Muscle of arm (tissue), 14 donors: ENCODE measurements at places on chromosomes 4 and X. TPM values are rescaled to one million over a fixed set of nuclear protein-coding genes. Genes with fewer than 3 reads are reported as not detected.

DNA sequence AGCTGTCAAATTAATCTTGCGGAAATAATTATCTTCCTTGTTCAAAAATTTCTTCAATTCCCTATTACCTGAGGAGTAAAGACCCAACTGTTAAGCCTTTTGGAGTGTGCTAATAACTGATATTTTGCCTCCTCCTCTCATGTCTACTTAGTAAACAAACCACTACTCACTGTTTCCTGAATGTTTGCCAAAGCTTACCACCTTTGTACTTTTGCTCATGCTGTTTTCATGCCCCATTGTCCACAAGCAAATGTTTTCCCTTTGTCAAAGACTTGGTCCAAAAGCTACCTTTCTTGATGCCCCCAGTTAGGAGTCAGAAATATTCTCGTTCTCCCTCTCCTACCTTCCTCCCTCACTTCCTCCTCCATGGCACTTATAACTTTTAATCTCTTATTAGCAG, 226.1 kb downstream of the ENOX2 start:
- no peak for DNase-seq

DRD5 gene
- 0.51 TPM for polyA plus RNA-seq

GRCh38 chr4:121140716-121141460, 23.2 kb downstream of the TNIP3 start:
- DNase-seq: no peak

- DNase-seq: no peak
Observed at GRCh38 chr4:78544678-78545077, 6.9 kb upstream of the ANXA3 start.

DNA sequence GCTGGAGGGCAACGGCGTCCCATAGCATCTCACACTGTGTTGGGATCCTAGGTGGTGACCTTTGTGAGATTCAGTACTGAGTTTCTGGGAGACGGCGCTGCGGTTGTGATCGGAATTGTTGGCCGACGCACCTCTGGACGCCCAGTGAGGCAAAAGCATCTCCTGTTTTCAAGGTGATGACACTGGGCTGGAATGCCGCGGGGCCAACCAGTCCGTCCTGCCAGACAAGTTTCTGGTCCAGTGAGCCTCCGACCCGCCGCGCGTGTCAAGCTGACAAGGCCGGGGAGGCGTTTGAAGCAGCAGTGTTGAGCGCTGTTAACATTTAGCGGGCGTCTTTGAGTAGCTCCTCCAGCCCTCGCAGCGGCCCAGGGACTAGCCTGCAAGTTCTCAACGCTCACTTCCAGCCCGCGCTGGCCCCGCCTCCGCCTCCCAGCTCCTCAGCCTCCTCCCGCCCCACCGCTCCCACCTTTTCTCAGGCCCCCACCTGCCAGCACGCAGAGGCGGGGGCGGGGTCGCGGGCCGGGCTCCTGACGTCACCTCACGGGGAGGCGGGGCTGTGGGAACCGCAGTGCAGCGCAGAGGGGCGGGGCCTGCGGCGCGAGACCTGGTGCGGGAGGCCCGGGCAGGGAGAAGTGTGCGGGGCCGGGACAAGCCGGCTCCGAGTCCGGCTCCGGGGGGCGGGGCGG, 482 bp upstream of the CDS1 start:
- peak; percentile 52 for DNase-seq

DNA sequence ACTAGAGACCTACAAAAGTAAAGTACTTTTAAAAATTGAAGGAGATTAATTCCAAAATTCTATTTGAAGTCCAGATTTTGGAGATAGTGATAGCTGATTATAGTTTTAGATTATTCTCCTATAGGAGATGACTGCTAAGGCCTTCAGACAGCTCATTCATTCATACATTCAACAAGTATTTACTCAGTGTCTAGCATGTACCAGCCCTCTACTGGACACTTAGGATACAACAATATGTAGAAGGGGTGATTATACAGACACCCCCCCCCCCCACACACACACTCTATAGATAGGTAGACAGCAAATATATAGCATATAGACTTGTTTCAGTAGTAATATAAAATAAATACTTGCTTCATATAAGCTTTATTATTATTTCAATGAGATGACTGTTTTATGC, 60.4 kb upstream of the TAF9B start:
- no peak for DNase-seq

APLN gene
- polyA plus RNA-seq: 16.5 TPM

DNA sequence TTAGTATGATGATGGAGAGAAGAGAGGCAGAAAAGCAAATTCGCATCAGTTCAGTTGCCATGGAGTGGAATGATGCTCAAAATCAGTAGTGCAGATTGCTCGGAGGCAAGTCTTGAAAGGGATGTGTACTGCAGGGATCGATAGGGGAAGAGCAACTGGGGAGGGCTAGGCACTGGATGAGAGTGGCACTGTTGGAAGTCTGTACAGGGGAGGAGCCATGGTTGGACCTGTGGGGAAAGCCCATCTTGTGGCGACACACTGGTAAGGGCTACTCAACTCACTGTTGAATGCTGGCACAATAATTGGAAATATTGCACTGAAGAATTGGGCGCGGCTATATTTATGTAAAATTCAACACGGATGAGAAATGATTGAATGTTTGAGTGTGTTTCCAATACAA, 1.2 kb downstream of the RAB9B start:
- DNase-seq: no peak

DNA sequence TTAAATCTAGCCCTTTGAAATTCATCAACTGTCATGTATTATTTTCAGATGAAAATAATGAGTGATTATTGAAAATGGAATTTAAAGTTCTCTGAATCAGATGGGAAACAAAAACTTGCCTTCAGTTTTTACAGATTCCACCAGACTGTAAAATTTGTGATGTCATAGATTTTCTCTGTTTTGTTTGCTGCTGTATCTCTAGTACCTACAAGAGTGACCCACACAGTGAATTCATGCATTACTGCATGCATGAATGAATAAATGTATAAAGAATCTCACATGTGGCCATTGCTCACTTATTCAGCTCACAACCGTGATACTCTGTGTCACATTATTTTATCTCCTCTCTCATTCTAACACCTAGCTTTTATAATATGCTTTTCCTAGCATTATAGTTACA, 532.2 kb upstream of the AGA start:
- DNase-seq: no peak

DNA sequence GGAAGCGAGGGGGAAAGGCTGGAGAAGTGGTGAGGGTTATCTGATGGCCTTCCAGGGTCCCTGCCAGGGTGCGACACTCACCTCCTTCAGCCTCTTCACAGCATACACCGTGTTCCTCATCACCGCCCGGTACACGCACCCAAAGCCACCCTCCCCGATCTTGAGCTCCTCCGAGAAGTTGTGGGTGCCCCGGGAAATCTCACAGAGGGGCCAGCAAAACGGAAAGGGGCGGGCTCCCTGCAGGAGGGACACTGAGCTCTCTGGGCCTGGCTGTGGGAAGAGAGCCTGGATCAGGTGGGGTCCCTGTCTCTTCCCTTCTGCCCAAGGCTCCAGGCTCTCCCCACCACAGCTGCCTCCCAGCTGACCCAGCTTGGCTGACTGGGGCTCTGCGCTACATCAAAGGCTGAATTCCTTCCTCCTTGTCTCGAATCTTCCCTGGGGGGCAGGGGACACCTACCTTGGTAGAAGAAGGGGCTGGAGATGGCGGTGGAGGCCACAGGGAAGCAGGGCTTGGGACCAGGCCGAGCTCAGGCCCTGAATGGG, 1.1 kb downstream of the IRAK1 start:
- no peak for DNase-seq

DNA sequence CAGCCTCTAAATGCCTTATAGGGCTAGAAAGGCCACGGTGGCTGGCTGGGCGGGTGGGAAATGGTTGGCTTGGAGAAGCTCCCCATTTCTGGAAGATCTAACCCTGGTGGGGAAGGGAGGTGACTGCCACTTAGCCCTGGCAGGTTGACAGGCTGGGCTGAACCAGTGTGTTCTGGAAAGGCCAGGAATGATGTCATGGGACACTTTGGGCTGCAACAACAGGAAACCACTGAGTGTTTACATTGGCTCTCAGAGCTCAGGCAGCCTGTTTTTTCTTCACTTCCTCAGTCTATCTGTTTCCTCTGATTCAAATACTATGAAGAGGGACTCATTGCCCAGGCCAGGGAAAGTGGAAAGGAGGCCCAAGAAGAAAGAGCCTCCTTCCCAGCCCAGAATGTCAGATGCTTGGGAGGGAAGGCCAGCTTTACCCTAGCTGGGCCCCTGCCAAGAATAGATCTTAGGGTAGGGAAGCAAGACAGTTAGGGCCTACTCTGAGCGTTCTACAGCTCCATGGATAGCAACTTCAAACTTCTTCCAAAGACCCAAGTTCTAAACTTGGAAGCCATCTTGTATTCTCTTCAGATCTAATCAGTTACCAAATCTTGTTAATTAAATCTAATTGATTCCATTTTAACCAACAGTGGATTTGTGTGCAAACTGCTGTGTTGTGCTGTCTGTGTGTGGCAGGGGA, 65.8 kb upstream of the MSN start:
- DNase-seq: peak; percentile 54

ALB gene
- polyA plus RNA-seq: not detected

SPP1 gene
- 239 TPM for polyA plus RNA-seq

- no peak for DNase-seq
Observed at GRCh38 chr4:76376534-76376933, 44.4 kb downstream of the CCDC158 start.

DNA sequence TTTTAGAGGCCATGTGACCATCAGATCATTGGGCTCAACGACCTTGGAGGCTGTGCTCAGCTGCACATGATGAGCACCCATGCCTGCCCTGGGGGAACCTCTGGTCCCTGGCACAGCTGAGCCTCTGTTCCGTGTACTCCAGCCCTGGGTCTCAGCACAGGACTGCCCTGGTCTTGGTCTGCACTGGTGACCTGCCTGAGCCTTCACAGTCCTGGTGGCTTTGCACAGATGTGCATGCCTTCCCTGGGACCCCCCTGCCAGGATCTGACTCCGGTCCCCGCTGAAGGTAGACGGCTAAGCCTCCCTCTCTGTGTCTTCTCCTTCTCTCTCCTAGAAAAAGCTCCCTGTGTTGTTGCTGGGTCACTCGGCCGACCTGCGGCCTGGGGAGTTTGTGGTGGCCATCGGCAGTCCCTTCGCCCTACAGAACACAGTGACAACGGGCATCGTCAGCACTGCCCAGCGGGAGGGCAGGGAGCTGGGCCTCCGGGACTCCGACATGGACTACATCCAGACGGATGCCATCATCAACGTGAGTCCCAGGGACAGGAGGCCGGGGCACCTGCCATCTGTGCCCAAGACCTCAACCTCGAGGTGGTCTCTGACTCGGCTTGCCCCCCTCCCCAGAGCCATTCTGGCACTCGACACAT, 21.6 kb downstream of the HTRA3 start:
- no peak for DNase-seq

DNA sequence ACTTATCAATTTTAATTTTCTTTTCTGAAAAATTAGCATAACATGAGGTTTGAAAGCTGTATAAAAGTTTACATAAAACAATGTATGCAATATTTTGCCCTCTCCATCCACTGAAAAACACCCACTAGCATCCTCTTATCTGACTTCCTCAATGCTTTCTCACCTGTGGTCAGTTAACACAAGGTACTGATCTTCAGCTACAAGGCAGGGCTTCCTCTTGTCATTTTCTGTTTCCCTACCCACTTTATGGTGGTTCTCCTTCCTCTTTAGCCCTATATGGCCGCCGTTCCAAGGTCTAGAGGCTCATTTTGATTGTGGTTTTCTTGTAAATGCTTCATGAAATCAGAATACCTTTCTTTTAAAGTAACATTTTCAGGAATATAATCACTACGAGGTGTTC, 618.6 kb upstream of the CPEB2 start:
- DNase-seq: no peak

DBET gene
- not detected for polyA plus RNA-seq

OTC gene
- 0.13 TPM for polyA plus RNA-seq

DNA sequence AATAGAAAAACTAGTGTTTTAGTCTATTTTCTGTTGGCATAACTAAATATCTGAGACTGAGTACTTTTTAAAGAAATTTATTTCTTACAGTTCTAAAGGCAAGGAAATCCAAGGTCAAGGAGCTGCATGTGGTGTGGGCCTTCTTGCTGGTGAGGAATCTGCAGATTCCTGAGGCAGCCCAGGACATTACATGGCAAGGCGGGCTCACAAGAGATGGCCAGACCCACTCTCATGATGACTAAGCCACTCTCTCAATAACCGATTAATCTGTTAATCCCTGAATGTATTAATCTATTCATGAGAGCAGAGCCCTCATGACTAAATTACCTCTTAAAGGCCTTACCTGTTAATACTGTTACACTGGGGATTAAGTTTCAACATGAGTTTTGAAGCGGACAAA, 340.8 kb downstream of the GRXCR1 start:
- no peak for DNase-seq

GLRB gene
- not detected for polyA plus RNA-seq

DNA sequence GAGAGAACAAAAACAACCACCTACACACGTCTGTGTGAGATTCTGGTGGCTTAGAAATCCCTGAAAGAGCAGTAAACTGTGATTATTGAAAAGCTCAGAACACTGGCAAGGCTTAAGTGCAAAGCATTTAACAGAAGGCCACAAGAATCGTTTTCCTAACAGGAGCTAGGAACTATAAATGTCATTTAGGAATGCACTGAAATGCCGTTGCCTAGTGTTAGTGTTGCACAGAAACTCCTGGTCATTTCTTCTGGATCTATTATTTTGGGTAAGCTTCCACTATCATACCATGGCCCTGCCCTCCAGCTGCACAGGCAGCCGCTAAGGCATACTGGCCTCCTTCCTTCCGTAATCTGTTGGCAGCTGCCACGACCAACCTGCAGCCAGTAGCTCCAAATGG, 923.2 kb downstream of the NLGN4X start:
- no peak for DNase-seq

ADAM29 gene
- not detected for polyA plus RNA-seq

DNA sequence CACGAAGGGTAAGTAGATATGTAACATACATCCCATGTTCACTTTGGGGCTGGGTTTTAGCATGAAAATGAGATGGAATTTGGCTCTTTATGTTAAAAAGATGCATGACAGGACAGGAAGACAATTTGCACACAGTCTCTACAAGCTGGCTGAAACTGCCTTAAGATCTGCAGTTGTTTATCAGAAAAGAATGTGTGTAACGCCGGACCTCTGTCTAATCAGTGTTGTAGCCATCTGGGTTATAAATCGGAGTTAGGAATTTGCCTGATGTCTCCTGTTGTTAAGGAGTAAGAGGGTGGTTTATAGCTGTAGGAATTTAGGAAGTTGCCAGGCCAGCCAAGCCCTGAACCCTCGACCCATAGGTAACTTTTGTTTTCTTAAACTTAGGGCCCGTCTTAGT, 562.9 kb upstream of the FAT1 start:
- no peak for DNase-seq

ELK1 gene
- polyA plus RNA-seq: not detected

DNA sequence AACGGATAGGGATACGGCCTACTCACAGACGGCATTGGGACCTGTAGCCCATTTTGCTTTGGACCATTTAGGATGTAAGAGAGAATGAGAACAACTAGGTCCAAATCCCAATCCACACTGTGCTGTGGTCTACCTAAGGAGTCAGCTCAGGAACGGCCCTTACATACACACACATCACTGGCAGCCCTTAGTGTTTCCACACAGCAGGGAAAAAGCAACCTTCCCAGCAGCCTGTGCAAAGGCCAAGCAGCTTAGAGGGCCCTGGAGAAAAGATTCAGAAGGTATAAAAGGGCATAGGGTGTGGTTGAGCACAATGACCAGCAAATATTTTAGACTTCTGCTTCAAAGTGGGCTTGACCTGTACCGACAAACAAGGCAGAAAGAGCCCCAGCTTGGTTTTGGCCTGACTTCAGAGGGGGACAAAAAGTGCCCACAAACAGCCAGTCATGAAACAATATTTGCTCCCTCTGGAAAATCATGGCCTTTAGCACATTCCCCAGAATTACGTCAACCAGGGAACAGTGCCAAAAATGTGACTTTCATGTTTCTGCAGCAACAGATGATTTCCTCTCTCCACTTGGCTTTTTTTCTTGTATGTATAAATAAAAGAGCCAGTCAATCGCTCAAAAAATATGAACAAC, 359.5 kb upstream of the FGF16 start:
- DNase-seq: peak; percentile 88

UGT2B11 gene
- polyA plus RNA-seq: not detected

HOPX gene
- polyA plus RNA-seq: 29.5 TPM
